ENCODE measurements at places on chromosomes 6 and 20. TPM values are rescaled to one million over a fixed set of nuclear protein-coding genes. Genes with fewer than 3 reads are reported as not detected.

- H3K4me1 ChIP-seq = no peaks in the 10 kb centered on the region
- H3K27me3 ChIP-seq = no peaks in the 10 kb centered on the region
- H3K36me3 ChIP-seq = no peaks in the 10 kb centered on the region
- H3K27ac ChIP-seq = no peak overlapping the region
Observed at GRCh38 chr20:17380801-17381200, 150.4 kb downstream of the BFSP1 start.

GRCh38 chr6:16058929-16059345, 69.9 kb upstream of the MYLIP start:
- no peak for DNase-seq
- no peak overlapping the region for H3K27ac ChIP-seq
- H3K36me3 ChIP-seq = no peaks in the 10 kb centered on the region
- H3K4me1 ChIP-seq = peaks cover 15% of the 10 kb centered on the region
- no peak overlapping the region for H3K4me3 ChIP-seq

Gene RSPO3
- total RNA-seq = 0.06 TPM

GRCh38 chr6:11232770-11233626, 530 bp upstream of the NEDD9 start:
- peak overlapping the region; percentile 94 for H3K4me3 ChIP-seq
- peaks cover 6% of the 10 kb centered on the region for H3K4me1 ChIP-seq
- peak overlapping the region; percentile 94 for H3K27ac ChIP-seq
- H3K27me3 ChIP-seq = no peaks in the 10 kb centered on the region
- no peaks in the 10 kb centered on the region for H3K36me3 ChIP-seq
- DNase-seq = peak; percentile 36

- H3K27me3 ChIP-seq = no peaks in the 10 kb centered on the region
- peaks cover 5% of the 10 kb centered on the region for H3K4me1 ChIP-seq
- DNase-seq = no peak
- no peaks in the 10 kb centered on the region for H3K36me3 ChIP-seq
- no peak overlapping the region for H3K4me3 ChIP-seq
Observed at GRCh38 chr20:63067721-63068560, 61.2 kb upstream of the BHLHE23 start.

DNA sequence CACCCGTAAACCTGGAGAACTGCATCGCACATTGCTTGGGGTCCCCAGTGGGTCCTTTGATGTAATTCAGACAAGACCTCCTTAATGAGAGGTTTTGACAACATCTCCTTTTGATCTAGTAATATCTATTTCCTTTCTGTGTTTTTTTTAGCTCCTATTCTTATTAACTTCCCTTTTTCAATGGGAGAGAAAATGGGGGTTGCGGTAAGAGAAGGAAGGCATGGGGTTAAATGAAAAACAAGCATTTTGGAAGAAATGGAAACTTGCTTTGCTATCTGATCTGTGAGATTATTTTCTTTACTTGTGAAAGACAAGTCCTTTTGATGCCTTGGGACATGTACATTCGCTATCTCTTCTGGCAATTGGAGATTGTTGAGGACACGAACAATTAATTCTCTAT, 418.6 kb upstream of the MAN1A1 start:
- no peaks in the 10 kb centered on the region for H3K4me1 ChIP-seq
- no peaks in the 10 kb centered on the region for H3K27me3 ChIP-seq
- no peak overlapping the region for H3K4me3 ChIP-seq
- DNase-seq = no peak
- no peaks in the 10 kb centered on the region for H3K36me3 ChIP-seq

Gene OR2J3
- total RNA-seq = 2.9 TPM

- no peak overlapping the region for H3K27ac ChIP-seq
- DNase-seq = no peak
- H3K4me1 ChIP-seq = peaks cover 29% of the 10 kb centered on the region
- H3K4me3 ChIP-seq = peak overlapping the region; percentile 94
- H3K27me3 ChIP-seq = no peaks in the 10 kb centered on the region
Observed at GRCh38 chr20:62935968-62936585, 1.9 kb upstream of the GID8 start.

Gene BEND6
- total RNA-seq = 1.0 TPM

Gene ELOVL2
- total RNA-seq = 30.7 TPM

Gene TRIM40
- 0.19 TPM for total RNA-seq

DNA sequence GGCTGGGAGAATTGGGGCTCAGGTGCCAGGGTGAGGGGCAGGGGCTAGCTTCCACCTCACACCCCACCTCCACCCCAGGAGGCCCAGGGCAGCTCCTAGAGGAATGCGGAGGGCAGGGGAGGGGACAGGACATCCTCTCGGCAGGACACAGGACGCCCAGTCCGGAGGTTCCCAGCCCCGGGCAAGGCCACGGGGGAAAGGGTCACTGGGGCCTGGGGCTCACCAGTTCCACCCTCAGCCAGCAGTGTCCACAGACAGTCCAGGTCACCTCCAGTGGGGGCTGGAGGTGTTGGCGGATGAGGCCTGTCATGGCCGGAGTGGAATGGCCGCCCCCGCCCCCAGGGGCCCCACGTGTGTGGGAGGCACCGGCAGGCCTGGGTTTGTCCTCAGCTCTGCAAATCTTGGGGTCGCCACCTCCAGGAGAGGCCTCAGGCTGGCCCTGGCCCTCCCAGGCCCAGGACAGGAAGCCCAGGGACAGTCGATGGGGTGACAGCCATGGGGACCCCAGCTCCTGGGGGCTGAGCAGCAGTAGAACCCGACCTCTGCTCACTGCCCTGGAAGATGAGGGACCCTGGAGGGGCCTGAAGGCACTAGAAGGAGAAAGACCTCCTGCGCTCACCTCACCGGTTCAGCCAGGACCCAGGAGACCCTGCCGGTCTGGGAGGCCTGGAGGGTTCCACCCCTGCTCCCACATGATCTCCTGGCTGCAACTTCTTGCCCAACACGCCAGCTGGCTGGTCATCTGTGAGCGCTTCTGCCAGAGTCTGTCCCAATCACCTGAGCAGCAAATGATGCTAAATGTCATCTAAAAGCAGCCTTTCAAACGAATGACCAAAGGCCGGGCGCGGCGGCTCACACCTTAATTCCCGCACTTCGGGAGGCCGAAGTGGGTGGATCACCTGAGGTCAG, 13.0 kb upstream of the ABHD16B start:
- no peak overlapping the region for H3K4me3 ChIP-seq
- no peaks in the 10 kb centered on the region for H3K36me3 ChIP-seq
- no peak for DNase-seq
- H3K27me3 ChIP-seq = no peaks in the 10 kb centered on the region

DNA sequence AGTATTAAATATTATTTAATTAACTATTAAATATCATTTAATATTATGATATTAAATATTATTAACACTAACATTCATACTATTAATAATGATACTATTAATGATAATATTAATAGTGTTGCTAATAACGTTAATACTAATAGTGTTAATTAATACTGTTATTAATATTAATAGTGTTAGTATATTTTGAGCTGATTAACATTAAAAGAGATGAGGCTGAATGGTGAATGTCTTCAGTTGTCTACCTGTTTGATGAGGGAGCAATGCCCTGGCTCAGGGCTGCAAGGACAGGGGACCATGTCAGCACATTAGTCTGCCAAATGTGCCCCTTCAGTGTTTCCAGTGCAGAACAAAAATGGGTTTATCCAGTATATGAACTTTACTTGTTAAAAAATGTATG, 96.6 kb upstream of the PLEKHG1 start:
- no peak overlapping the region for H3K4me3 ChIP-seq
- H3K36me3 ChIP-seq = no peaks in the 10 kb centered on the region
- H3K4me1 ChIP-seq = no peaks in the 10 kb centered on the region
- no peak overlapping the region for H3K27ac ChIP-seq

- H3K27ac ChIP-seq = no peak overlapping the region
- DNase-seq = no peak
- H3K36me3 ChIP-seq = no peaks in the 10 kb centered on the region
- H3K27me3 ChIP-seq = no peaks in the 10 kb centered on the region
- peaks cover 19% of the 10 kb centered on the region for H3K4me1 ChIP-seq
- no peak overlapping the region for H3K4me3 ChIP-seq
Observed at GRCh38 chr20:57220337-57221145, 45.9 kb downstream of the BMP7 start.

Gene HLA-DQA2
- not detected for total RNA-seq
